ENCODE measurements at places on chromosomes 16 and 17.

- no peak for DNase-seq
These were observed 1.5 kb upstream of the RAI1 start for GRCh38 chr17:17679748-17680147.

GRCh38 chr16:15466131-15466530 lies 31.7 kb downstream of the BMERB1 start:
- no peak for DNase-seq

- DNase-seq: no peak
These were observed 11.6 kb downstream of the DDX42 start for GRCh38 chr17:63785556-63785955.

GRCh38 chr17:33204156-33204555 lies 88.9 kb downstream of the ASIC2 start:
- no peak for DNase-seq

DNA sequence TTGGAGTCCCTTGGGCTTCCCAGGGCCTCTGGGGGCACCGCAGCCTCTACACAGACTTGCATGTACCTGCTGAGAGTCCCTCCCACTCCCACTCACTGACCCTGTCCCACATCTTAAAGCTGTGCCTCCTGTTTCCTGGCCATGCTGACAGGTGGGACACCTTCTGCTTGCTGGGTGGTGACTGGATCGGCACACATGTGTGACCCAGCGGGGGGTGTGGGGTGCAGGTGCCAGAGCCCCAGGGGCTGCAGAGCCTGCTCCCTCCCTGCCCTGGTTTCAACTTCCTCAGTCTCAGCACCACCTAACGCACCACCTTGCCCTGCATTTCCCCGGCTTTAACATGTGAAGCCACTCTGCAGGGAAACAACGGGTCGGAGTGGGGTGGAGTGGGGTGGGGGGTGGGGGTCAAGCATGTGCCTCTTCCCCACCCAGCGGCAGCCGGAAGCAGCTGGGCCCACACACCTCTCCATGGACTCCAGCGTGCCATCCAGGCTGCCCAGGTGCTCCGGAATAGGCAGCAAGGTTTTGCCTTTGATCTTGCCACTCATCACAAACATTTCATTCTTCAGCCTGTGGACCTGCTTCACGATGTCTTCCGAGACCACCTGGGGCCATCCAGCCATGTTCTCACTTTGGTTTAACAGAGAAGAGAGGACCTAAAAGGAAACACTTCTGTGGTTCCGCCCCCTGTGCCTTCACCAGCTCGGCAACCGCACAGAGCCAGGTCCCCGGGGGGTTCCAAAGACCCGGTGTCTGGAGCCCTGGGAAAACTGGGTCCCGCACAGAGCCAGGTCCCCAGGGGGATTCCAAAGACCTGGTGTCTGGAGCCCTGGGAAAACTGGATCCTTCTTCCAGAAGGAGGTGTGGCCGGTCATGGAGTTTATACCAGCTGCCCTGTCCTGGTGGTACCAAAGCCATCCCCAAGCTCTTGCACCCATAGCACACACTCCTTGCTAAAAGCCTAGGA lies 4.7 kb downstream of the DNAH17 start:
- no peak for DNase-seq

- DNase-seq: no peak
These were observed 17.2 kb upstream of the NUDT16L1 start for GRCh38 chr16:4675864-4676786.

DNA sequence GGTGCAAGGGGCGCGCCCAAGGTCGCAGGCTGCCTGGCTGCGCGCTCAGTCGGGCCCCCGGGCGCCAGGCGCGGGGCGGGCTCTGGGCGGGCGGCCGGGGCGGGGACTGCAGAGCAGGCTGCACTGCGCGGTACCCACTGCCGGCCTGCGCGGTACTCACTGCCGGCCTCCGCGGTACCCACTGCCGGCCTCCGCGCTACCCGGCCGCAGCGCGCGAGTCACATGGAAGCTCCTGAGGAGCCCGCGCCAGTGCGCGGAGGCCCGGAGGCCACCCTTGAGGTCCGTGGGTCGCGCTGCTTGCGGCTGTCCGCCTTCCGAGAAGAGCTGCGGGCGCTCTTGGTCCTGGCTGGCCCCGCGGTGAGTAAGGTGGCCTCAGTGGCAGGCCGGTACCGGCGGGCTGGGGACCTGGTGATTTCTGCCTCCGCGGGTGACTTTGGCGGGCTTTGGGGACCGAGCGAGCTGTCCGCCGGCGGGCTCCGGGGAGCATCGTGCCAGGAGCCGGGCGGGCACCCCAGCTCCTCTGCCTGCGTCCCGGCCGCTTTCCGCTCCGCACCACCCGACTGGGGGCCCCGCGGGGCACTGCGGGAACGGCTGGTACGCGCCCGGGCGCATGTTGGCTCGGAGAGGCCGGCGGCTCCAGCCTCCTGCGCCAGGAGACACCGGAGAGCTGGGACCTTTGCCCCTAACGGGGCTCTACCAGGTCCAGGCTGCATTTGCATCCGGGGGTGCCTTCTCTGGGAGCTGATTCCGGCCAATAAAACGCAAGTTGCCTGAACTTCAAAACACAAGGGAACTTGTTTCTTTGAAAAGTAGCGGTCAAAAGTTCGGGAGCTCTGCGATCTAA lies at the start of gene SLC47A1:
TSS of gene SLC47A1 (plus strand) at position 137 of the 844 bp plus-strand sequence. CDS start at position 223, 86 bp downstream.
- no peak for DNase-seq

DNA sequence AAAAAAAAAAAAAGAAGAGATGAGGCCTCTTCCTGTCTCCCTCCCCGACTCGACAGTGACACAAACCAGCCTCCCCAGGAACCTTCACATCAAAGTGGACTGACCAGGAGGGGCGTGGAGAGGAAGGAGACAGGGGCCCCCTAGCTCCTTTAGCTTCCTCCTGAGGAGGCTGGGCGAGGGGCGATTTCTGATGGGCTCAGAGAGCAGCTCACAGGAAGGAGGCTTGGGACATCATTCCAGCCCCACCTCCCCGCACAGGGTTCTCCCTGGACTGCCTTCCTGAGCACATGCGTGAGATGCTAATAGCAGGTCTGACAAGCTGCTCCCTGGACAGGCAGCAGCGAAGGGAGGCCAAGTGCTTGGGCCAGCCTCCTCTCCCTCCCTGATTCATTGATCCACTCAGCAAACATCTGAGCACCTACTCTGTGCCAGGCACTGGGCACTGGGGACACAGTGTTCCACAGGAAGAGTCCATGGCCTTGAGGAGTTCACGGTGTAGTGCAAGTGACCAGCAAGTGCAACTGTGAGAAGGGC lies 14.4 kb upstream of the DOK4 start:
- DNase-seq: no peak

GRCh38 chr17:78016852-78017251 lies 58.3 kb downstream of the TNRC6C start:
- no peak for DNase-seq
